Left cardiac atrium (tissue), 4 donors: ENCODE measurements at places on chromosomes 2 and 18. TPM values are rescaled to one million over a fixed set of nuclear protein-coding genes. Genes with fewer than 3 reads are reported as not detected.

SPDYA gene
- total RNA-seq, result 0.31 TPM

MPPE1 gene
- total RNA-seq, result 30.0 TPM

DNA sequence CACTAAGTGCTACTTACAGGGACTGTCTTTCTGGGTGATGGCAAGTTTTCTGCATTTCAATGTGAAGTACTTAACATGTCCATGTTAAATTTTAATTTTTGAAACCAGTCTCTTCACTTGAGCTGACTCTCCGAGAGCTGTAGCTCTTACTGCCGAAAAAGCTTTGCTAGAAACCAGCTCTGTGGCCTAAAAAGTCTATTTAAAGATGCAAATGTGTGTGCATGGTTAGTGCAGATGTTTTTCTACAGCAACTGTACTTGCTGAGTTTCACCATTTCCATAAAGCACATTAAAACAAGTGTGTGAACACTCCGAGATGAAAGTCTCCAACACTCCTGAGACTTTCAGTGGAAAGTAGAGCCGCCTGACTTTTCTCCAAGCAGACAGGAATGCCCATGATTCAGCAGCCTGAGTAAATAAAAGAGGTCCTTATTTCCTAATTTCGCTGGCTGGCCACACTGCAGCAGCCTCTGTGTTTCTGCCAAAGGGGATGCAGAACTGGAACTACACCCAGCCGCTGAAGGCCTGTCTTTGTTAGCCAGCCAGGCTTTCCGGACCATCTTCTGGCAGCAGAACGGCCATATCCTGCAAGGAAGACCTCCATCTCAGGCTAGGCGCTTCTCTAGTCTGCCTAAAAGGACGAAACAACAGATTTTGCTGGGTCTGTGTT is 121.2 kb downstream of the ZNF521 start:
- DNase-seq, result peak; percentile 84

SEPTIN10 gene
- 63.4 TPM for total RNA-seq

- no peak for DNase-seq
Observed at GRCh38 chr2:167424221-167424620, 535.9 kb downstream of the XIRP2 start.

DNA sequence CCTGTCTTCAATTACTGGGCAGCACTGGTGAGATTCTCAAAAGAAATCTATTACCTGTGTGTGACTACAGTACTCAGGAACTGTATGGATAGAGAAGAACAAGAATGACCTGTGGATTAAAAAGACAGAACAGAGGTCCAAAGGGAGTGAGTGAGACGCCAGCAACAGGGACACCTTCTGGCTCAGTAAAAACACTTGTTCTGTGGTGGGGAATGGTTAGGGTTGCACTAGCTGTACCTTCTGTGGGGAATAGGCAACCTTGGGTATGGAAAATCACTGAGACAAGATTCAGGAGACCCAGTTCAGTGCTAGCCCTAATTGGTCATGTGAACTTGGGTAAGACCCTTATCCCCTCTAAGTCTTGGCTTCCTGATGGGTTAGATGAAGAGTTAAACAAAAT is 986.0 kb downstream of the TSN start:
- no peak for DNase-seq

GRCh38 chr18:24827501-24827900 is 367.1 kb downstream of the HRH4 start:
- DNase-seq, result no peak

GRCh38 chr2:68646303-68646702 is 2.9 kb downstream of the PROKR1 start:
- DNase-seq, result no peak

- DNase-seq, result no peak
Observed at GRCh38 chr2:156346731-156347130, 14.2 kb upstream of the NR4A2 start.

DNA sequence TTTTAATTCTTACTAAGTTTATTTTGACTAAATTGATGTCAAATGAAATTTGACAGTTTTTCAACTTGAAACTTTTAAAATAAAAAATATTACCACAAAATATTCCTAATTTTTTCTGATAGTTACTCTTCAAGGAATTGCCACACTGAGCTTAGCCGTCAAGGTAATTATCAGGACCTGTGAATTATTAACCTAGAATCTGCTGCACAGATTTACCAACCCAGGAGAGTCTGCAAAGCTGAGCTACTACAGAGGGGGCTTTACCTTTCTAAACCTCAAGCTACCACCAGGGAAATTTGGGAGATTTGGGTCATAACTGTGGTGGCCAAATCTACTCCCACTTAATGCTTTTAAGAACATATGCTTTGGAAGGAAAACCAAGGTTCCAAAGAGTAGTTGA is 324.6 kb downstream of the CCDC178 start:
- DNase-seq, result no peak

- no peak for DNase-seq
Observed at GRCh38 chr18:21632393-21632792, 20.3 kb downstream of the SNRPD1 start.

DNA sequence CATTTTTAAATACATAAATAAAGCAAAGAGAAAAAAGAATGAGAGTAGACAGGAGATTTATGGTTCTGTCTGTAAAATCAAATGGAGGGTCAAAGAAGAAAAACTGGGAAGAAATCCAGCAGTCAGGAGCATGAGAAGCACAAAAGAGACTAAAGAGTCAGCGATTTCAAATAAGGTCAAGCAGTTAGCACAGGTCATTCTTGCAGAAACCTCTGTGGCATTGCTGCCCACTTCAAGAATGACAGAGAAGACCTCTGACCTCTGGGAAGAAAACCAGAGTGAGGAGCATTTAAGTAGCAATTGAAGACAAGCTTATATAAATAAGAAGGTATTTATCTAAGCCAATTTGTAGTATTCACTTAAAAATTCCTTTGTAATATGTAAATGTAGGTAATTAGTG is 172.0 kb upstream of the SPOPL start:
- DNase-seq, result no peak

DNA sequence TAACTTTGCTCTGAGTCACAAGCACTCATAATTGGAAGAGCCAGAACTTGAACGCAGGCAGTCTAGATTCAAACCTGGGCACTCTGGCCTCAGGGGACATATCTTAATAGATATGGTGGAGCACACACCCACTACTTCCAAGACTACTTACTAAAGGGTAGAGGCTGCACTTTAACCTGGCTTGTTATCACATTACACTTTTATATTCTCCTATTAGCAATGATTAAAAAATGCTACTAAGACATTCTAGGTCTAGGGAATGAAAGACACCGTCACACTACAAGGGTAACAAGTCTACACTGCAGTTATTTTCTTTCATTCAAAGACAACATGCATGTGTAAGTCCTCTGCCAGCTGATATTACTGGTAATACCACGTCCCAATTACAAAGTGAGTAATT is 258.8 kb downstream of the ZNF521 start:
- DNase-seq, result no peak

DNA sequence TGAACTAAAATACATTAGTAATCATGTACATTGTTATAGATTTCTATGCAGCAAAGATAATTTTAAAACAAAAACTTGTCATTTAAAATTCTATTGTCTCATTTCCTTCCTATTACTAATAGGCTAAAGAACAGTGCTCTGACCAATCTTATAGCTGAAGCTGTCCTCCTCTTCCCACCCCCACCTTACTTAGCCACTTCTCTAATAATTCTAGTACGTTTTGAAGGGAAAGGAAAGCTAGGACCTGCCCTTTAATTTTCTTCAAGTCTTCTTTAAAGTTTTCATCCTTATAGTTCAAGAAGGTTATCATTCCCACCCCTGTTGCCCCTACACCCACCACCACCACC is 121.6 kb downstream of the RBMS1 start:
- no peak for DNase-seq

DNA sequence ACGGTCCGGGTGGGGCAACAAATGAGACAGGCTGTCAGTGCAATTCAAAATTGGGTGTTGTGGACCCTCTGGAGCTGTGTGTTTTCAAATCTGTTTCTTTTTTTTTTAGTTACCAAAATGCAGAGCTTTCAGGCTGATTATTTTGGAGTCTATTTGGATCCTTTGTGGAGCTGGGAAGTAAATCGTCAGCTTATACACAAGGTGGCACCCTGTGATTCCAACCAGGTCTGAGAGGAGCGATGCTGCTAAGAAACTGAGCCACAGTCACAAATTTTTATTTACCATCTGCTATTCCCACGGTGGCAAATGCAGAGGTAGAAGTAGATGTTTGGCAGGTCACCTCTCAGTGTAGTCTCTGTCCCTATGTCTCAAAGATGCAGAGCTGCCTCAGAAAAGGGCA is 3.8 kb upstream of the EPC2 start:
- no peak for DNase-seq

DNA sequence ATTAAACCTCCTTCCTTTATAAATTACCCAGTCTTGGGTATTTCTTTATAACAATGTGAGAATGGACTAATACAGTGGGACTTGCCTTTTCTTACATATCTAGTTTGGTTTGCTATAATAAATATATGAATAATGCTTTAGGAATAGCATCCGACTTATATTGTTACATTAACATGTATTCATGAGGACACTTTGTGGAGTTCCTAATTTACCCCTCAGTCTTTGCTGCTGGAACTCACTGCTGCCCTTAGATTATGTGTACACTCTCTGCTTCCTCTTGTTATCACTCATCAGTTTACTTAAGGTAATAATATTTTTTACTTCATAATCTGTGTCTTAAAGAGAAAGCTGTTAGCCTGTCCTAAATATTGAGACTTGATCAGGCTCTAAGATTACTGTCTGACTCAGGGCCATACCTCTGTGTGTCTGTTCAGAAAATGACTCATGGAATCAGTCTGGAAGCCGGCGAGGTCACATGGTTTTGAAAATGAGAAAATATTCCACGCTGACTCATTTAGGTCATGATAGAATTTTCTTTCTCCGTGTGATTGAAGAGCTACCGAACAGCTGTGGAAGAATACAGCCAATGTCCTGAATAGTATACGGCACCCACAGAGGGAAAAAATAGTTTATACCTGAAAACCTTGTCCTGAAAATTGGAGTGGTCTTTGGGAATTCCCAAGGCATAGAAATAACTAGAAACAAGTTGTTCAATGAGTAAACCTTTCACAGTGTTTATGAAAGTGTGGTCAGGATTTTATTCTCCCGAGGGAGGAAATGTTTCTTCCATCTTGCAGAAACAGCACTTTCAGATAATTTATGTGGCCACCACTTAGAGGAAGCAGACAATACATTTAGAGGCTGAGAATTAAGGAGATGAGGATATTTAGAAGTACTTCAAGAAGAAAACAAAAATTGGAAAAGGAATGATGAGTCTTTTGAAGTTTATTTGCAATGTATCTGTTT is 156.4 kb downstream of the DSEL start:
- peak; percentile 49 for DNase-seq

MFSD6 gene
- 26.7 TPM for total RNA-seq

DNA sequence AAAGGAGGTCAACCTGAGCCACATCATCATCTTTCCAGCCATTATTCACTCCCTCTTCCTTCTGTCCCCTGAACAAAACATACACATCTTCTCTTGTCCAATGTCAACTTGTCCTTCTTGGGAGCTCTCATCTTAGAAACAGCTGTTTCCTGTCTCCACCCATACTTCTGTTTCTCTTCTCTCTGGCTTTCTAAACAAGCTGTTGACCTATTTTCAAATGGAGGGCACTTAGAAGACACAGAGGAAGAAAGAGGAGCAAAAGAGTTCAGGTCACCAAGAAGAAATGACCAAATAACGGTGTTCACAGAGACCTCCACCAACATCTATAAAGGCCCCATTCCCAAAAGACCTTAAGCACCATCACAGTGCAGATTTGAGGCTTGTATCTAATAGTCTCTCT is 355.9 kb upstream of the HNRNPA3 start:
- no peak for DNase-seq

RNMT gene
- 39.1 TPM for total RNA-seq

- DNase-seq, result no peak
Observed at GRCh38 chr2:8378016-8378810, 303.6 kb upstream of the ID2 start.

DNA sequence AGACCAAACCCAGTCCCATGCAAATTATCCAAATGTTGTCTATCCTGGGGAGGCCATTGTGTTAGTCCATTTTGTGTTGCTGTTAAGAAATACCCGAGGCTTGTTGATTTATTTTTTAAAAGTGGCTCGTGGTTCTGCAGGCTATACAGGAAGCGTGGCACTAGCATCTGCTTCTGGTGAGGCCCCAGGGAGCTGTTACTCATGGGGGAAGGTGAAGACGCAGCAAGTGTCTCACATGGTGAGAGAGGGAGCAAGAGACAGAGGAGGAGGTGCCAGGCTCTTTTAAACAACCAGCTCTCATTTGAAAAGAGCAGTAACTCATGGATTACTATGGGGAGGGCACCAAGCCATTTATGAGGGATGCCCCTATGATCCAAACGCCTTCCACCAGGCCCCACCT is 80.3 kb upstream of the ARL4C start:
- no peak for DNase-seq

DNA sequence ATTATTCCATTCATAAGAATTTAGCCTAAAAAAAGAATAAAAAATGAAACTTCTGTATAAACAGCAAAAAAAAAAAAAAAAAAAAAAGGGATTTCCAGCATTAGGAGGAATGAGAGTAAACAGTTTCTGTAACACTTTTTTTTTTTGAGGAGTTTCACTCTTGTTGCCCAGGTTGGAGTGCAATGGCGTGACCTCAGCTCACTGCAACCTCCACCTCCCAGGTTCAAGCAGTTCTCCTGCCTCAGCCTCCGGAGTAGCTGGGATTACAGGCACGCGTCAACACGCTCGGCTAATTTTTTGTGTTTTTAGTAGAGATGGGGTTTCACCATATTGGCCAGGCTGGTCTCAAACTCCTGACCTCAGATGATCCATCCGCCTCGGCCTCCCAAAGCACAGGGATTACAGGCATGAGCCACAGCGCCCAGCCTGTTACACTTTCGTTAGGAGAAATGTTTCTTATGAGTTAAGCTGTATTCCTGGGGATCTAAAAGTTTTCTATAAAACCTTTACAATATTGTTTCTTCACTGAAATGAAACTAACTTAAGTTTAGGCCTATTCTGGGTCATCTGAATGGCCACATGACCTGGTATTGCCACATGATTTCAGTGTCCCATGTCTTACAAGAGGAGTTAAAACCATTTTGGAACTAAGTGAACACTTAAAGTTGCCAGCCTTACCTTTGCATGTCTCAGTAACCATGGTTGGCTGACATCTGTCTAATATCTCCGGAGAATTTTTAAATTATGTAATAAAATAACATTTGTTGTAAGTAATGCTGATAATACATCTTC is 17.5 kb downstream of the SMAD2 start:
- no peak for DNase-seq

KLF7 gene
- total RNA-seq, result 31.8 TPM

DNA sequence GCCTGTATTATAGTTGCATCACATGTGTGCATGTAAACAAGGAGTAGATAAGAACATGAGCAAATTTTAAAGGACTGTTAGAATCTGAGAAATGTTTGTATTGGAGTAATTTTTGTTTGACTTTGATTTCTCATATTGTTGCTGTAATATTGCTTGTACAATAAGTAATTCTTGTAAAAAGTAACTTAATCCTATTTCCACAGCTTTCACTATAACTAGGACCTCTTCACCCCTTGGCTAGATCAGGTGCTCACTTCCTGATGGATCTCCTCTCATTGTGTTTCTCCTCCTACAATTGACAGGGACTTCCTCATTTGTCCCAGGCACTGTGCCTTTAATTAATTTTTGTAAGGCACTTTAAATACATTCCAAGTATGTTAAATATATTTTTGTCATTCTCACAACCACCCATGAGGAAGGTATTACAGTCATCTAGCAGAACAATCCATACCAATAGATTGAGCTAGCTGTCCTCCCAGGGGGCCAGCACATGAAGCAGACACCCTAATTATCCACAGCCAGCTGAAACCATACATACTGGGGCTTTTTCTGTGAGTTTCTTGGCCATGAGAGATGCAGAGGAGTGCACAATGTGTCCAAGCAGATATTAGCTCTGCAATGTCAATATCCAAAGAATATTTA is 359.5 kb upstream of the ACVR2A start:
- no peak for DNase-seq

FHOD3 gene
- 119 TPM for total RNA-seq

RASGRP3 gene
- total RNA-seq, result 39.9 TPM
